ENCODE measurements at places on chromosomes 3 and 15. TPM values are rescaled to one million over a fixed set of nuclear protein-coding genes. Genes with fewer than 3 reads are reported as not detected.
A peak's percentile ranks its signal among the peaks of the same experiment; 100 is the strongest.

- DNase-seq: no peak
Measured at GRCh38 chr3:4693620-4694019, 200.5 kb downstream of the ITPR1 start.

DNA sequence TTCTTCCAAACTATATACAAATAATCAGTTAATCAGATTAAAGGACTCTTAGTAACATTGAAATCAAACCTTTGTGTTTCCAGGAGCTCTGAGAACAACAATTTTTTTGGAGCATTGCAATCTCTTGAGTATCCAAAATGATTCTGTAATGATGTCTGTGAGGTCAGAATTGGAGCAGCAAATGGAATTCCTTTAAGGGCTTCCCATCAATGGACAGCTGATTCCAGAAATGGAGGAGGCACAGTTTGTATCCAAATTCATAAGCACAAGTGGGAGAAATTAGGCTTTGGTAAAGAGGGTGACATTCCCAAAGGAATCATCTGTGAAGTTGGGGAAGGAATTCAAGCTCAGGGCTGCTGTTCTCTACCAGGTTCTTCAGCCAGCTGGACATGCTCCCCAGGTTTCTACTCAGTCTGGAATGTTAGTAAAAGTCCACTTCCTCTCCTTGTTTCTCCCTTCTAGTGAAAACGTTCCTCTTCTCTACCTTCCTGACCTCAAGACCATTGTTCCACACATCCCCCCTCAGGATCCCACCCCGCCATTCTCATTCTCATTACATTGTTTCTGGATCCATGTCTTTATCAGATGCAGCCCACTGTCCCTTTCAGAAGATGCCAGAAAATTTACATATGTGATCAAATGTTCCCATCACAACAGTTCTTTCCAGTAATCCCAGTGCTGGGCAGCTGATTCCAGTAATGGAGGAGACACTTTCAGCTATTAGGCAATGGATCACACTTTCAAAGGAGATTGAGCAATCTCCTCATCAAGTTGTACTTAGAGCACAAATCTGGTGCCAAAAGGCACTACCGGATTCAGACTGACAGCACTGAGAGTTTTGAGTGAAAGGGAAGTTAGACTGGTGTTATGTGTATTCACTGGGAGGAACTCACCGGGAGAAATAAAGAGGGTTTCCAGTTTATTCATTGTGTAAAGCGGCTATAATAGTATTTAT is 391.3 kb upstream of the TPRG1 start:
- DNase-seq: peak; percentile 46

- no peak for DNase-seq
Measured at GRCh38 chr3:122948408-122948807, 79.2 kb downstream of the SEMA5B start.

GRCh38 chr3:142243134-142243533 is 17.7 kb upstream of the GK5 start:
- DNase-seq: no peak

DNA sequence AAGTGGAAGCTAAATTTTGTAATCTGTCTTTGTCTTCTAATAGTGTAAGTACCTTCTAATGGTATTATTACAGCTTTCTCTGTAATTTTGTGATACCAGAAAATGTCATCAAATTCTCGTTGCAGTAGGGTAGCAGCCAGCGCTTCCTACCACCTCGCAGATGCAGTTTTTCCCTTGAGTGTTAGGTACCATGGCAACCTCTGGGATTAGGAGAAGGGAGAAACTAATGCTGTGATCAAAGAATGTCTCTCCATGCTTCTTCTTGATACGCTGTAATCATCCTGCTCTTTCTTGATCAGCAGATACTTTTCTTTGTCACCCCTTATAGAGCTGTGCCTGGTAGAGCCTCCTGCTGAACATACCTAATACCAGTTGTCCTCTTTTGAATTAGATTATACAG is 27.7 kb downstream of the SRP14 start:
- DNase-seq: no peak

DNA sequence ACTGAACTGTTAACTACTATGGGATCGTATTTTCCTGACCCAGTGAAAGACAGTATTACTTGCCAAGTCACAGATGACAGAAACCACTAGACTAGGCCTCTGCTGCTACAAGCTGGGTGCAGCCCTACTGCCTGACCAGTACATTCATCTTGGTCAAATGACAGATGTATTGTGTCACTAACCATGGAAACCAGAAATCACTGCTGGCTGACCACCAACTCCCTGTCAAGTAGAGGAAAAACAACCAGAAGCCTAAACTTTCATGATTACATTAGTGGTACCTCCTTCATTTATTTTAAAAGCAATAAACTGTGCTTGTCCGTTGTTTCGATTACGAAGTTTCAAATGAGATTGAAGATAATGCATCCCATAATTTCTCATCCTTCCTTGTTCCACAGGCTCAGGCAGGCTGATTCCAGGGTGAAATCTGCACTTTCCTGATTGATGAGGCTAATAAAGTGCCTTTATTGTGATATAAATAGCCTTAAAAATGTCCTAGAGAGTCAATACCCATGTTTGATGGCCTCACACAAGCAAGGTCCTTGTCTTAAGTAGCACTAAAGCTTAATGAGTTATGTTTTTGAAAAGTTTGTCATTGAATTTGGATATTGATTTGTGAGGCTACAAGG is 309.7 kb downstream of the LSAMP start:
- peak; percentile 53 for DNase-seq

- DNase-seq: peak; percentile 50
Measured at GRCh38 chr3:117019082-117019713, 309.6 kb downstream of the TUSC7 start.

- DNase-seq: no peak
Measured at GRCh38 chr15:71232411-71232810, 117.1 kb downstream of the THSD4 start.

DNA sequence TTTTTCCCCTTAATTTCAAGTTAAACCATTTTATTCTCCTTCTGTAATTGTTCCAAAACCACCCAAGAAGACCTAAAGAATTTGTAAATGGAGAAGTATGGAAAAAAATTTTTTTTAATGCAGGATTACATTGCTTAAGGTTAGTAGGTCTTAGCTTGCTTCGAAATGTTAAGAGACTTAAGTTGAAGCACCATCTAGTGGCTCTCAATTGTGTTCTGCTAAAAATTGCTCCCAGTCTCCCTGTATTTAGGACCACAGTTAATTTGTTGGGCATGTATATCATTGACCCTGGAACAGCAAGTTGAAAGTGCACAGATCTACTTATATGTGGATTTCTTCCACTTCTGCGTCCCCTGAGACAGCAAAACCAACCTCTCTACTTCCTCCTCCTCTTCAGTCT is 32.4 kb downstream of the CD200R1L start:
- no peak for DNase-seq

DNA sequence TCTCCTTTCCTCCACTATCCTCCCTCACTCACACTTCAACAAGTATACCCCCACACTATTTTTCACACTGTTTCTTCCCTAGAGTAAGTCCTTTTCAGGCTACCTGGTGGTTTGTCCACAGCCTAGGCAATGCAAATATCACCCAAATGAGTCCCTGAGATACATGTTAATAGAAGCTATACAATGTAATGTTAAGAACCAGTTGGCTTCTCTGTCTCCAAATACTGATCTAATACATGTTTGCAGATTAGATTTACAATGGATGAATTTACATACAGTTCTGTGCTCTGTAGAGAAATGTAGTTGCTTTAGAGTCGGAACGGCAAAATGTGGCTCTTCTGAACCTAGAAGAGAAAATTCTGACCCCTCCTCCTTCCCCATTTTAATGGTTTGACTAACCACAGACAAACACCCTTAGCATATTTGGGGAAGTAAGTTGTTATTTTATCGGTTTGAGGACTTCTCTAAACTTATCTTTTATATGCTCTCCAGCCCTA is 63.6 kb upstream of the MBNL1 start:
- no peak for DNase-seq

DNA sequence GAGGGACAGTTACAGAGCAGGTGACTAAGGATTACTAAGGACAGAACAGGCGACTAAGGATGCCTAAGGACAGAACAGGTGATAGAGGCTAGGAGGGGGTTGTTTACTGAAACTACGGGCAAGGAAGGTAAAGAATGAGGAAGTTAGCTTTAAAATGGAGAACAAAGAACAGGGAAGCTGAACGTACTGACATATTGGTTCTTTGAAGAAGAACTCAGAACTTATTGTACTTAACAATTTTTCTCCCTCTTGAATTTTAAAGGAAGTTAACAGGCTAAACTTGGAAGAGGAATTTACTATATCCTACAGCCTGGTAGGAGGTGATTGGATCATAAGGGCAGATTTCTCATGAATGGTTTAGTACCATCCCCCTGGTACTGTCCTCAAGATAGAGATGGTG is 290.2 kb downstream of the SHQ1 start:
- no peak for DNase-seq

- no peak for DNase-seq
Measured at GRCh38 chr3:81585056-81585455, 176.4 kb downstream of the GBE1 start.

DNA sequence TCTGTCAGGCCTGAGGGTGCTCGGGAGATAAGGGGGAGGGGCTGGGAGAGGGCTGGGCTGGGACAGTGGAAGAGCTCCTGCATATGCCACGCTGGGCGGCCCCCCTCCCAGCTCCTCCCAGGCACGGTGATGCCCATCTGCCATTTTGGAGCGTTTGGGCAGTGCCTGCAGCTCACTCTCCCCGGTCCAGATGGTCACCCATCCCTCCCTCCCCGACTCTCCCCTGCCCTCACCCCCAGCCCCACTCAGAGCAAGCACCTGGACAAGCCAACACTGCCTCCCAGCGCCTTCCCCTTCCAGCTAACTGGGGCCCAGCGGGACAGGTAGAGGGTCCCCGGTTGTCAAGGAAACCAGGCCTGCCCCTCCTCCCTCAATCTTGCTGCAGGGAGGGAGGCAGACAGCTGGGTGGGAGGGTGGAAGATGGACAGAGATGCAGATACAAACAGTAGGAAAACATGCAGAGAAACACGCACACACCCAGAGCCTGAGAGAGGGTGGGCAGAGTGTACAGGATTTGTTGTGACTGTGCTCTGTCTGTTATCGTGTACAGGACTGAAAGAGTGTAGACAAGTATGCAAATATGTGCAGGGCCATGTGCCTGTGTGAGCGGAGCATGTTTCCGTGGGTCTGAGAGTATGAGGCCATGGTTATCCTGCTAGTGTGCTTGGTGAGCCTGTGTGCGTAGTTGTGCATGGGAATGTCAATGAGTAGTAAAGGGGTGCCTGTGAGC is 17.5 kb upstream of the CORO2B start:
- no peak for DNase-seq

GRCh38 chr15:80992441-80992840 is 2.8 kb upstream of the MESD start:
- no peak for DNase-seq

Gene CAMK2N2
- not detected for total RNA-seq

GRCh38 chr3:113714702-113715101 is 18.3 kb upstream of the USF3 start:
- no peak for DNase-seq

Gene TMCO5A
- total RNA-seq: not detected

- no peak for DNase-seq
Measured at GRCh38 chr15:57718309-57718708, 11.8 kb downstream of the POLR2M start.

DNA sequence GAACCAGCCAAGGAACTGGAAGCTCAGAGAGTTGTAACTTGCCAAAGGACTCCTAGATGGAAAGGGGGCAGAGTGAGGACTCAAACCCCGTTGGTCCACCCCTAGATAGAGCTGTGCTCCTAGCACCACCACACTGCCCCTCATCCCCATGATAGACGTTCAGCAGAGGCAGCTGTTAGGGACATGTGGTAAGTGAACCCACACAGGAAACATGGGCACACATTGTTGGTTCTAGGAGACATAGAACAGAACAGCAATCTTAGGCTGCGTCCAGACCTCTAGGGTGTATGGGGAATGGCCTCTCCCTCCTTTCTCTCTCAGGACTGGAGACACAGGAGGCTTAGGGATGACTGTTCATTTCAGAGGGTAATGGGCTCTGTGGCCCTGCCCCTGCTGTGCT is 102.7 kb downstream of the ANP32A start:
- DNase-seq: no peak

Gene POLG
- total RNA-seq: 36.9 TPM

Gene ARNT2
- total RNA-seq: 3.3 TPM

DNA sequence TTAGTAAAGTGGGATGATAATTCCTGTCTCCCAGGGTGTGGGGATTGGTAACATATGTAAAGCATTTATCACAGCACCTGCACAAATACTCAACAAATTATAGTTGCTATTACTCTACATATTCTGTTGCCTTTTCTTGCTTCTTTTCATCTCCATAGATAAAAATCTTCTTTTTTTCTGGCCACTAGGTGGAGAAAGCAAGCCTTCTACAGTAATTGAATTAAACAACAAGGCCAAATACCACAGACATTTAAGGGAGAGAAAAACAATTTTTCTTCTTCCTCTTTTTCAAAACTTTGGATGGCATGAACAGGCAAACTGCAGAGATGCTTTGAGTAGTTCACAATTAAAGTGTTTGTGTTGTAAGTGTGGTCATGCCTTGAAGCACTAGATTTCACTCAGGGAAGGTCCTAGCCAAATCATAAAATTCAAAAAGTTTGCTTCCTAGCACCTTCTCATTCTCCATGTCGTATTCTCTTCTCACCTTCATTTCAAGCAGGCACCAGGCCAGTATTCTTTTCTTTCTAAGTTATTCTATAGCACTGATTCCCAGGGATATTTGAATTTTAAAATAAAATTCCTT is 493.4 kb upstream of the TGFBR2 start:
- no peak for DNase-seq

Gene PATL2
- 3.2 TPM for total RNA-seq

Gene REC114
- total RNA-seq: 1.00 TPM

Gene IL5RA
- total RNA-seq: 1.0 TPM

Gene PRR20G
- total RNA-seq: not detected

DNA sequence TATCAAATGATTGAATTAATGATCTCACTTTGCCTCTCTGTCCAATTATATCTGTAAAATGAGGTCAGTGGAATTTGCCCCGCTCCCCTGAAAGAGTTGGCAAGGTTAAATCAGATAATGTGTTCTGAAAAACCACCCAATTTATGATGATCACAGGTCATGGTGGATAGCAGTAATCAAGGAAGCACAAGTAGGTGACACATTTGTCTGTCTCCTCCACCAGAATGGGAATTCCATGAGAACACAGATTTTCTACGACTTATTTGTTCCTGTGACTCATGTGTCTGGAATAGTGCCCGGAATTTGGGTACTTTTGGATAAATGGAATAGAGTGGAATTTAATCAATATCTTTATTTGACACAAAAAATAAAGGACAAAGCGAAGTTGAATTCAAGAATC is 220.9 kb upstream of the SUCLG2 start:
- no peak for DNase-seq

Gene HHLA2
- total RNA-seq: not detected

Gene DPPA2
- not detected for total RNA-seq

- no peak for DNase-seq
Measured at GRCh38 chr15:82556315-82557035, 16.2 kb upstream of the RPS17 start.
